EH (cell line): ENCODE measurements at places on chromosomes 16 and 17.

DNA sequence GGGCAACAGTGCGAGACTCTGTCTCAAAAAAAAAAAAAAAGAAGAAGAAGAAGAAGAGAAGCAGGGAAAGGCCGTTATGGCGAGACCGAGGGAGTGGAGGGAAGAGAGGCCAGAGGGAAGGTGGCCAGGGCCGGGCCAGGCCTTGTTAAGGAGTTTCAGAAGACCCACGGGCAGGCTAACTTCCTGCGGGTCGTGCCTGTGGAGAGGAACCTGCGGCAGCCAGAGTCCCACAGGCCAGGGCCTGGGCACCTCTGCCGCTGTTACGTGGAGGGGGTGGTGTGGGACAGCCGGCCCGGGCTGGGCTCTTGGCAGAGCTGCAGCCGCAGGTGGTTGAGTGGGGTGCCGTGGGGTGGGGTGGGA is 5.4 kb downstream of the WDR81 start:
- no peak for DNase-seq

DNA sequence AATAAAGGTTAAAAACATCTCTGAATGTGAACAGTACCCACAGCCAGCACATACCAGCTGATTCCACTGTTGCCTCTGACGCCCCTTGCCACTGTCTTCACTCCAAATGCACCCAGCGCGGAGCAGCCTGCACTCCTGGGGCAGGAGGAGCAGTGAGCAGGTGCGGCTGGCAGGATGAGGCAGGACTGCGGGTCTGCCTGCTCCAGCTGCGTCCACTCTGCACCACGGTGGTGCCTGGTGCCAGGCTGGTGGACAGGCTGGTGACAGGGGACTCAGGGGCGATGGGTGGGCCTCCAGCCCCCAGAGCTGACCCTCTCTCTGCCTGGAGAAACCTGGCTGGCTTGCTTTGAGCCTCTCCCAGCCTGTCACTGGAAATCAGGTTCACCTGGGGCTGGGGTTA is 9.4 kb downstream of the RAB40B start:
- no peak for DNase-seq

GRCh38 chr17:17781591-17782496 is 54.9 kb downstream of the SREBF1 start:
- DNase-seq, result peak; percentile 72

DNA sequence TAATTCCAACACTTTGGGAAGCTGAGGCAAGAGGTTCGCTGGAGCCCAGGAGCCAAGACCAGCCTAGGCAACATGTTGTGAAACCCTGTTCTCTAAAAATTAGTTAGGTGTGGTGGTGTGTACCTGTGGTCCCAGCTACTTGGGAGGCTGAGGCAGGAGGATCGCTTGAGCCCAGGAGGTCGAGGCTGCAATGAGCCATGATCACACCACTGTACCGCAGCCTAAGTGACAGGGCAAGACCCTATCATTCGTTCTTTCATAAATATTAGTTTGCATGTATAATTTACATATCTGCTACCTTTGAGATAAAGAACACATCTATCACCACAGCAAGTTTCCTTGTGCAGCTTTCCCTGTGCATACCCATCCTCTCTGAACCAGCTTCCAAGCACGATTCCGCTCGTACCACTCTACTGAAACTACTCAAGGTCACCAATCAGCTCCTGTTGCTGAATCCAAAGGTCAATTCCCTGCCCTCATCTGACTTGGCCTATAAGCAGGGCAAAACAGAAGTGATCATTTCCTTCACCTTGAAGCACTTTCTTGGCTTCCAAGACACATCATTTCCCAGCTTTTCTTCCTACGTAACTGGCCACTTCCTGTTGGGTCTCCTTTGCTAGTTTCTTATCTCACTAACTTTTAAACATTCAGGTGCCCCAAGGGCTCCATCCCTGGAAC is 49.1 kb downstream of the GRB2 start:
- no peak for DNase-seq

DNA sequence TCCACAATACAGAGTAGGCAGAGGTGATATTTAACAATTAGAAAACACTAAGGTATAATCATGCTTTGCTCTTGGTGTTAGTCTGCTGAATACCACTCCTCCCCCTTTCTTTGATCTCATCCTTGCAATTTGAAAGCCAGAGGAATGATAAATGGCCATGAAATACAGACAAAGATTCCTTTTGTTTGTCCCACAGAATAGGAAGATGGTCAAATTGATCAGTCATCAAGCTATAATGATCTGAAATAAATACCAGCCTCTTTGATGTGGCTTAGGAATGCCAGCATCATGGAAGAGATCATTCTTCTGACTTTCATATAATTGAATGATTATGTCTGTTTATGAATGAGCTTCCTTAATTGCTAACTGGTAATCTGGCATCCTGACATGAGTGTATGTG is 1541.7 kb upstream of the CDH8 start:
- DNase-seq, result no peak

DNA sequence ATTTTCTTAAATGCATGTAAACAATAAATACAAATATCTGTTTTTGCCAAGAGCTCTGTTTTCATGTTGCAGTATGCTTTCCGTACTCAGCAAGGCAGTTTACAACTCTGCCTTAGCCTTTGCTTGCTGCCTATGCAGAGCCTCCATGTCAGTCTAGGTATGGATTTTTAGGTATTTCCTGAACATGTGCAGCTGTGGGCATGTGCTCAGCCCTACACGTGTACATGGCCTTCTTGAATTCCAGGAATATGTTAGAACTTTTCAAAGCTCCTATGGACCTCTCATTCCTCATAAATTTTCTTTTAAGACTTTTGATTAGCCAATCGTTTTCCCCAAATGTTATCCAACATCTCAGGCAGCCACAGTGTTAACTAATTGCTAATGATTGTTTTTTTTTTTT is 63.8 kb downstream of the SYCE1L start:
- no peak for DNase-seq

- DNase-seq, result no peak
Observed at GRCh38 chr17:29578626-29579485, 10.4 kb downstream of the TP53I13 start.

DNA sequence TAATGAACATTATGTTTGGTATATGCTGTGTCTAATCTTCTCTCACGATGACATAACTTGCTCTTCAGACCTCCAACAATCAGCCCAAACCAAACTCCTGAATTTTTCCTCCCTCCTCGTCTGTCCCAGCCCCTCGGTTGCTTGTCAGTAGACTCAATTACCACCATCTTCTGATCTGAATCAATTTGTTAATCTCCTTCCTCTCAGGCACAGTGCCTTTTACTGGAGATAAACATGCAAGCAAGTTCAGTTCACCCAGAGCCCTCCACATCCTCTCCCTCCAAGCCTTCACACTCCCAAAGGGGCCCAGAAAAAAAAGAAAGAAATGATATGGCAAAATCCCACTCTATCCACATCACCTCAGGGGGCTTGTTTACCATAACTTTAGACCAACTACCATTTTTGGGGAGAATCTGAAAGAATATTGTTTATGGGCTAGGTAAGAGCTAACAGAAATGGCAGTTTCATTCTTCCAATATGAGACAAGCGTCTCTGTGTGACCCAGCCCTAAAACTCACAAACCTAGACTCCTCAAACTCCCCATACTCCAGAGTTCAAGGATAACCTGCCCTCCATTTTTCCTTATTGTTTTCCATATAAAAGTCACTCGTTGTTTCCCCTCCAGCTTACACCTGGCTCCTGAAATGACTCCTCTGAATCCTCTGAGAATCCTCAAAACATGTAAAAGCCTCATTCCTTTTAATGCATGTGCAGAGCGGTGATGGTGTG is 1.5 kb downstream of the TEX2 start:
- no peak for DNase-seq

DNA sequence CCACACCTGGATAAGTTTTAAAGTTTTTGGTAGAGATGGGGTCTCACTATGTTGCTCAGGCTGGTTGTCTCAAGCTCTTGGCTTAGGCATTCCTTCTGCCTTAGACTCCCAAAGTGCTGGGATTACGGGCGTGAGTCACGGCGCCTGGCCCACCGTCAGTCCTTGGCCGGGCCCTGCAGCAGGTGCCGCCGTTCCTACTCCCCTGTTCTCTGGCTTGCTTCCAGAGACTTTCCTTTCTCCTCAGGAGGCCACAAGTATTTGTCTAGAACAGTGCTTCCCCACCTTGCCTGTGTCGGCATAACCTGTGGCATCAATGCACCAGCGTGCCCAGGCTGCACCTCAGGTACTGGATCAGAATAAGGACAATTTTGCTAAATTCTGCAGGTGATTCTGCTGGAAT is 3.0 kb upstream of the MGAT5B start:
- no peak for DNase-seq

GRCh38 chr17:28996554-28997096 is 9.2 kb downstream of the SEZ6 start:
- DNase-seq, result no peak

- no peak for DNase-seq
Observed at GRCh38 chr16:11673091-11674000, 5.1 kb downstream of the SNN start.

DNA sequence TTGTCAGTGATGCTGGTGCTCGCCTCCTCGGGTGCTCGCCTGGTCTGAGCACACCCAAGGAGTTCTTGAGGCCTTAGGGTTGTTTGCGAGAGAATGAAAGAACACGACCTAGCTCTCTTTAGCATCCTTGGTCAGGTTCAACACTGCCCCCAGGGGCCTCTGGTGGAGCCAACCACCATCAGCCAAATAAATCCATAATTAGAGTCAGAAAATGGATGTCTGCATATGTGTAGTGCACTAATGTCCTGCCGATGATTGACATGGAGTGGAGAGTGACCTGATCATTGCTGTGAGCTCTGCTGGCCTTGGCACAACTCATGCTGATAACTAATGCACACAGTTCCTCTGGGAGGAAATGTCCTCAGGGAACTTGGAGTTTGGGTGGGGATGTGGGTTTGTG is 8.2 kb upstream of the STH start:
- no peak for DNase-seq

GRCh38 chr16:23408242-23408822 is 44.7 kb downstream of the COG7 start:
- DNase-seq, result no peak

- no peak for DNase-seq
Observed at GRCh38 chr17:56641373-56641772, 47.9 kb downstream of the NOG start.

DNA sequence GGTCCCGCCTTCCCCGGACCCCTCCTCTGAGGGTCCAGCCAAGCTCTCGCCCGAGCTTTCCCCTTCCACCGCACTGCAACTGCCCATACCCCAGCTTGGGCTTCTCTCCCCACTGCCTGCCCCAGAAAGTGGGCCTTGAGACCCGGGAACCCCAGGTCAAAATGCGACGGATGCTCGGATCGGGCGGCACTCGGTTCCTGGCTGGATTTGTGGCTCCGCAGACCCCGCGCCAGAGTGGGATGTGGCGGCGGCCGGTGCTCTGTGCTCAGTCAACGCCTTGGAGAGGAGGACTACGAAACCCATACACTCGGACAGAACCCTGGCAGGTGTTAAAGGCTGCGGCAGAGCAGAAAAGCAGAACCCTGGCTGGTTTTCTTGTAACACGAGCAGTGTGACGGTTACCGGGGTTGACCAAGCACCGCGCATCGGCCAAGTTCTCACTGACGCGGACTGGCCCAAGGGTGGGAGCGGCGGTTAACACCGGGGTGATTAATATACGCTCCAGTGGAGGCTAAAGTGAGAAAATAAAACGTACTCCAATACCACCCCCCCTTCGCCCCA is 885 bp upstream of the SLFN13 start:
- peak; percentile 2 for DNase-seq

DNA sequence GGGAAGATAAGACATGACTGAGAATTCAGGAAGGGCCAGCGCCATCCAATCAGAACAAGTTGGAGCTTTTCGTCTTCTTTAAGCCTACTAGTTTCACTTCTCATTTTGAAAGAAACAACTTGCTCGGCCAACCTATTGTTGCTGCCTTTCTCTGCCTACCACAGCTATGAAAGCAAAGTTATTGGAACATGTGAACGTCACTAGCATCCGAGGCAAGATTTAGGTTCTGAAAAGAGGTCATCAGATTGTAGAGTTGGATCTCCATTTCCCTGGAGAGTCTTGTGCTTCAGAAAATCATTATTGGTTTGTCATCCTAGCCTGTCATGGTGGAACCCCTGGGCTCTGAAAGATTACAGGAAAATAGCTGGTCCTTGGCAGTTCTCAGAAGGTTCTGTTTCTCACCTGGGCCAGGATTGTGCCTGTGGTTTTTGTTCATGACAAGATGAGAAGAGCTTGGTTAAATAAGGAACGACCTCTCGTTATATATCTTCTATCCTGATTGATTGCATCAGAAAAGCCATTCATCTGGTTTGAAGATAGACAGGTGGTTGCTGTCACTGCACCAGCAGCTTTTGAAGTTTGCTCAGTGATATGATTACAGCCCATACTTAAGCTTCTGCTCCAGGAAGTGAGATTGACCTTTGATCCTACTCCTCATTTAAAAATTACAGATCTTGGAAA is 25.3 kb downstream of the CDH13 start:
- no peak for DNase-seq
